IPS-NIHi11 (cell line): ENCODE measurements at places on chromosomes 16 and 17.

DNA sequence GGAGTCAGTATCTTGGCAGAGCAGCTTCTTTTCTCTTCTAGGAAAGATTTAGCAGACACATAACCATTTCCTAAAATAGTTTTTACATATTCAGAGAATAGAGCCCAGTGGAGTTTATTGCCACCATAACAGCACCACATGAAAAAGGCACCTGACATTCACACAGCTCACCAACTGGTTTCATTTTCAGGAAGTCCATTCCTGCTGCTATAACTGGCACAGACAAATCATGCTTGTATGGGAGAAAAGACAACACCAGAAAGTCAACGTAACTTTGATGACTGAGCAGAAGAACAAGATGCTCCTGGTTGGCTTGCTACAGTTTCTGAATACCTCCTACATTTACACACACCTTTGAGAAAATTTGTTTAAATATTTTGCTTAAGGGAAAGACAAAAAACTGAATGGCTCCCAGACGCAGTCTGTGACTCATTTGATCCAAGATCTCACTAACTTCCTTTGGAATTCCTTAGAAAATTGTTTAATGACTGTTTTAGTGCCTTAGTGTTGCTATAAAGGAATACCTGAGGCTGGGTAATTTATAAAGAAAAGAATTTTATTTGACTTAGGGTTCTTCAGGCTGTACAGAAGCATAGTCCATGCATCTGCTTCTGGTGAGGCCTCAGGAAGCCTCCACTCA, 1380.6 kb downstream of the CDH8 start:
- DNase-seq, result no peak

DNA sequence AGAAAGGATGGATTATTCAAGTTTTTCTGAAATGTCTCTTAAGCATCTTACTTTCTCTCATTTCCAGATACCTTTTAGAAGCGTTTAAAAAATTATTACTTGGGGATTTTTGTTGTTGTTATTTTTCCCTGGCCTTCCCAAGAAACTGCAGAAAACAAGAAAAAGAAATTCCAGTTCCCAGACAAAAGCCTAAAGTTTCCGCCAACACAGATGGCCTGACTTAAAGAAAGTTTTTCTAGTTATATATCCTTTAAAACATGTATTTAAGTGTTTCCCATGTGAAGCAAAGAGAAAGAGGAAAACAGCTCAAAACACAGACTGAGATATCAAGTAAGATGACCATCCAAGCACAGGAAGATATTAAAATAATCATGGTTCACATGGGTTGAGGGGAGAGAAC, 401.7 kb upstream of the MAF start:
- no peak for DNase-seq

DNA sequence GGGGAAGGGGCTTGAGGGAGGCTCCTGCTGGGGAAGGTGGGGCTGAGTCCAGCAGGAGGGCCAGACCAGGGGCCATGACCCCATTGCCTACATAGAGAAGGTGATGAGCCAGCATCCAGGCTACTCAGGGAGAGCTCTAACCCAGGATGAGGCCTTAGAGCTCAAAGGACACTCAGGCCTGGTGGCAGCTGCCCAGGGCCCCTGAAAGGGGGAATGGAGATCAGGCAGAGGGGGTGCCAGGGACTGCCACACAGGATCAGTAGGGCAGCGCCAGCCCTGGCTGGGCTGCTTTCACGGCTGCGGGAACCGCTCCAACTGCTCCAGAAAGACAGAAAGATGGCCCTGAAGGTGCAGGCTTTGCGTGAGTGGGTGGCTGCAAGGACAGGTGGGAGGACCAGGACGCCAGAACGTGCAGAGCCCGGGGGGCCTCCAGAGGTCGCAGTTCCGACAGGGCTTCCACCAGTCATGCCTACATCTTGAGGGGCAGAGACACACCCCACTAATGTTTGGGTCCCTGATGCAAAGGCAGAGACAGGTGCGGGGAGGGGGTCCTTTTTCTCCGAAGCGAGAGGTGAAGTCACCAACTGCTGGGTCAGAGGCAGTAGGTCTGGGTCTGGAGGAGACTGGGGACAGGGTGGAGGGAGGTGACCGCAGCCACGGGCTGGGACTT, 882 bp upstream of the ATP6V0C start:
- DNase-seq, result peak; percentile 63

- DNase-seq, result no peak
Observed at GRCh38 chr16:12225806-12226465, 249.4 kb downstream of the SNX29 start.

DNA sequence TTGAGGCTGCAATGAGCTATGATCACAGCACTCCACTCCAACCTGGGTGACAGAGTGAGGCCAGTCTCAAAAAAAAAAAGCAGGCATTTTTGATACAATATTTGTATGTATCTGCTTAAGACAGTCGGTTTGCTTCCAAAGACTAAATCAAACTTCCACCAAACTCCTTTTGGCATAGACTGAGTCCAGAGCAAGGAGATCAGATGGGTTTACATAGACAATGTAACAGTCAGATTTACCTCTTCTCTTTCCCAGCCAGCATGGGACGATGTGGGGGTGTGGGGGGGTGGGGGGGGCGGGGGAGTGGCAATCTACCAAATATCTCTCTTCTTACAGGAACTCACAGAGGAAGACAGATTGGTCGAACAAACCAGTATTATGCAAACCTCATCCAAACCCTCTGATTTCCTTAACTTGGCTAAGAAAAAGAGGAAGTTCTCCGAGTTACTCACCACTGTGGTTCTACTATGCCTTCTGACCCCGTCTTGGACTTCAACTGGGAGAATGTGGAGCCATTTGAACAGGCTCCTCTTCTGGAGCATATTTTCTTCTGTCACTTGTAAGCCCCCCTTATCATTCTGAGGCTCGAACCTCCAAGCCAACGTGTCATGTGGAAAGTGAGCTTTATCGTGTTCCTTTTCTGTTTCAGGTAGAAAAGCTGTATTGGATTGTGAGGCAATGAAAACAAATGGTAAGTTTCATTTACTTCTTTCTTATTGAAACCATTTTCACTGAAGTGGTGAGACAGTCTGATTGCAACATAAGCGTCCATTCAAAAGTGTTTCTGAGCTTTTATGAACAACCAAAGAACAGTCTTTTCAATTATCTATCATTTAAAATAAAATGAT, at the start of gene MILR1:
Gene MILR1 (plus strand): TSS at position 451 of the 848 bp plus-strand sequence. CDS start 54 bp downstream, at position 505.
- DNase-seq, result no peak

DNA sequence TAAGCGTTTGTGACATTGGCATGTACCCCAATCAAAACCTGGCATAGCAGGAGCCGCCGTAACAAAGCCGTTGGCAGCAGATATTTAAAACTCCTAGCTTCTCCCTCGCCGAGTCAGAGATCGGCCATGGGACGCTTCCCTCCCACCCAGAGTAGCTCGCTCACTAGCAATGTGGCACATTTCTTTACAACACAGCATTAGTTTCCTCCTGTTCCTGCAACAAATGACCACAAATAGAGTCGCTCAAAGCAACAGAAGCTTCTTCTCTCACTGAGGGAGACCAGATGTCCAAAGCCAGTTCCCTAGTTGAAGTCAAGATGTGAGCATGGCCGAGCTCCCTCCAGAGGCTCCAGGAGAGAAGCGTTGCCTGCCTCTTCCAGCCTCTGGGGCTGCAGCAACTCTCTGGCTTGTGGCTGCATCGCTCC, 106.7 kb downstream of the RBFOX3 start:
- DNase-seq, result no peak

DNA sequence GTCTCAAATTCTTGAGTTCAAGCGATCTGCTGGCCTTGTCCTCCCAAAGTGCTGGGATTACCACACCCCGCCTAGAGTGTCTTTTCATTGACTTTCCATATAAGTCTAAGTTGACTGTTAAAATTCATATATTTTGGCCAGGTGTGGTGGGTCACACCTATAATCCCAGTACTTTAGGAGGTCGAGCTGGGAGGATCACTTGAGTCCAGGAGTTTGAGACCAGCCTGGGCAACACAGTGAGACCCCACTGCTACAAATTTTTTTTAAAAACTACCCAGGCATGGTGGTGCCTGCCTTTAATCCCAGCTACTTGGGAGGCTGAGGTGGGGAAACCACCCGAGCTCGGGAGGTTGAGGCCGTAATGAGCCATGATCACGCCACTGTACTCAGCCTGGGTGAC, 21.9 kb upstream of the MRC2 start:
- no peak for DNase-seq

GRCh38 chr16:84547546-84548061, 43.1 kb upstream of the MEAK7 start:
- no peak for DNase-seq

GRCh38 chr17:61411261-61412142, 11.9 kb downstream of the TBX2 start:
- DNase-seq, result peak; percentile 55

DNA sequence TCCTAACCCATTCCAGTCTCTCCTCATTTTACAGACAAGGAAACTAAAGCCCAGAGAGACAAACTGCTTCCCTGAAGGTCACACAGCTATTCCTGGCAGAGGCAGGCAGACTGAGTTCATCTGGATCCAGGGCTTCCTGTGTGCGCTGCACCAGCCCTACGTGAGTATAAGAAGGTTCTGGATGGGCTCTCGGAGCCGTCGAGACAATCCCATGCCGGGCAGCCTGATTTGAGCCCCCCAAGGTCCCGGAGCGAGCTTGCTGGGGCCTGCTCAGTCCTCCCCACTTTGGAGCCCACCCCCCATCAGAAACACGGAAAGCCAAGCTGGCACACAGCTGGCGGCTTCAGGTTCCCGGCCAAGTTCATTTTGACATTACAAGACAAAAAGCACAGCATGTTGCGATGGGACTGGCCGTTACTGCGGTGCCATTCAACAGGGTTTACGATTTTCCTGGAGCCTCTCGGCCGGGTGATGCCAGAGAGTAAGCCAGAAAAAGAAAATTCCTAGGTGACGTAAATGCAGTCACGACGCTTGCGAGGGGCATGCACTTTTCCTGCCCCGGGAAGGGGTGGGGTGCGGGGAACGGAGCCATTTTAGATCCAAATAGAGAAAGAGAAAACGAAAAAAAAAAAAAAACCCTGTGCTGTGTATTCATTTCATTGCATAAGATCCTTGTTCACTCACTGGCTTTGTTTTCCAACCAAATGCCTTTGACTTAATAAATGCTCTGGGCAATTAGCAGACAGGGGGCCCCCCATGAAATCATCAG, 167.1 kb upstream of the FOXF1 start:
- DNase-seq, result no peak

GRCh38 chr17:27800522-27800921, at the start of gene NOS2:
Gene NOS2 (minus strand): TSS chr17:27800529. CDS start chr17:27798809, 1,720 bp downstream.
- no peak for DNase-seq

DNA sequence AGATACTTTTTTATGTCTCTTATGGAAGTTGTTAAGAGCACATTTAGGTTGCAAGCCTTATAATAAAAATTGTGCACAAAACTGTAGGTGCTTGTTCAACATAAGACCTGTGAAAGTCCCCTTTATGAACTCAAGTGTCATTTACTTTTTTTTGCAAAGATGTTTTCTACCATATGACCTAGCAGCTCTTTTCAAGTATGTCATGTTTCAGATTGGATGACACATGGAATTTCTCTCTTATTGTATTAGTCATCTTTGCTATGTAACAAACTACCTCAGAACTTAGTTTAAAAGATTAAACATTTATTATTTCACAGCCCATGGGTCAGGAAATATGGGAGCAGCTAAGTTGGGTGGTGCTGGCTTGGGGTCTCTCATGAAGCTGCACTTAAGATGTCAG, 57.9 kb downstream of the PHKB start:
- no peak for DNase-seq

- no peak for DNase-seq
Observed at GRCh38 chr17:57944908-57945307, 10.3 kb downstream of the CUEDC1 start.

GRCh38 chr17:34406226-34406625, 43.2 kb upstream of the CCL1 start:
- DNase-seq, result no peak

DNA sequence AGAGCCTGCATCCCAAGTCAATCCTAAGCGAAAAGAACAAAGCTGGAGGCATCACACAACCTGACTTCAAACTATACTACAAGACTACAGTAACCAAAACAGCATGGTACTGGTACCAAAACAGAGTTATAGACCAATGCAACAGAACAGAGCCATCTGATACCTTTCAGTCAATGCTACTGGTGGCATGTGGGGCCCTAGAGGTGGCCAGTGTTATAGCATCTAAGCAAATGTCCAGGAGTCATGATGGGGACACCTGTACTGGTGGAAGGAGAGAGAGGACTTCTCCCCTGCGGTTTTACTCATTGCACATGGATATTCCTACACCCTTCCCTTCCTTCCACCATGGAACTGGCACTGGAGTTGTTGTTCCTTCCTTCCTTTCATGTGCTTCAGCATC, 6.0 kb upstream of the ASIC2 start:
- no peak for DNase-seq
